Stimulated activated CD8-positive, alpha-beta memory T cell treated with anti-CD3 and anti-CD28 coated beads, Interleukin-4, amount 100 ng/mL, for 1 hour (primary cell): ENCODE measurements at places on chromosomes 16 and 17.

DNA sequence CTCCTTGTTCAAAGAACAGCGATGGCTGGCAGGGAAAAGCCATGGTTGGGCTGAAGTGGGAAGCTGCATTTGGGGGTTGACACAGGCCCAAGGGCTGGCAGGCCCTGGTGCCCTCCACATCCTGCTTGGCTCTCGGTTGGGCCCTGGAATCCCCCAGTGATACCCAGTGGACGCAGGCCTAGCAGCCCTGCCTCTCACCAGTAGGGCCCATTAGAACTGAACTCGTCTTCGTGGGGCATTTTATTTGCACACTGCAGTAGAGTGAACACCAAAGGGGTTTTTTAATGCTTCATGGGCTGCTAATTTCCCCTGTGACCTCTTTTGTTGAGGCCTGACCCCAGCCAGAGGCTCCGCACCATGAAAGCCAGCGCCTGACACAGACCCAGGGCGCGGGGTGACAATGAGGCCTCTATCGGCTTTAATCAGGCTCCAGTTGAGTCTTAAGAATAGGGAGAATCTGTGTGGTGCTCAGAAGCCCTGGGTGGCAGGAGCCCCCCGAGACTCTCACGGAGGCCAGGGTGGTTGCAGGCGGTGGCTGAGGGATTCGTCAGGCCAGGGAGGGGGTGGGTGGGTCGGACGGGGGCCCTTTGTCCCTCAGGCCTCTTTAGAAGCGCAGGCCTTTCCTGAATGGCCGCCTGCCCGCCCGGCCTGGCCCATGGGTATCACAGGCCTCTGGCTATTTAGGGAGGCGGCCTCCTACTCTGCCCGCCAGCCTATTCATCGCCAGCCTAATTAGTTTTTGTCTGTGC, 199.3 kb downstream of the NTN1 start:
- no peak for DNase-seq

DNA sequence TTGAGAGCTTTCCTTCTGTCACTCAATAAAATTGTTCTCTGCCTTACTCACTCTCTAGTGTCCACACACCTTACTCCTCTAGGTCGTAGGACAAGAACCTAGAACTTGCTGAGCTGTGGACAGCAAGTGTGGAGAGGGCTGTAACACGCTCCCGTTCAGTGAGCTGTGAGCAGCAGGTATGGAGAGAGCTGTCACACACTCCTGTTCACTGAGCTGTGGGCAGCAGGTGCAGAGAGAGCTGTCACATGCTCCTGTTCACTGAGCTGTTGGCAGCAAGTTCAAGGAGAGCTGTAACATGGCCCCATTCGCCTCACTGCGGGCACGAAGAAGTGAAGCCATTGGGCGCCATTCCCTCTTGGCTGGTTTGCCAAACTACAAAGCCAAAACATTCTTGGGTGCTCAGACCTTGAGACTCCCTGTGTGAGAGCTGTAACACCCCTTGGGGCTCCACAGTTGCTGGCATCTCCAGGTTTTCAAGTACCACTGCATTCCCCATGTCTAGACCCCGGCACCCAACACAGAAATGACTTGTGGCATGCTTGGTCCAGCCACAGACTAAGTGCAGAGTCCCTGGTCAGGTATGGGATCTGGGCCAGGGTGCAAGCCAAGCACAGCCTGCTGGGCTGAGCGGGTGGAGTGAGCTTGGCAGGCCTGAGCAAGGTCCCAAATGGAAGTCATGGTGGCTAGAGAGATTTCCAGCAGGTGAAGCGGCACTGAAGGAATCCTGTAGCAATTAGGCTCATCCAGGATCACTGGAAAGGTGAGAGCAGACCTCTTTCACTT, 608.0 kb upstream of the CDH8 start:
- no peak for DNase-seq

DNA sequence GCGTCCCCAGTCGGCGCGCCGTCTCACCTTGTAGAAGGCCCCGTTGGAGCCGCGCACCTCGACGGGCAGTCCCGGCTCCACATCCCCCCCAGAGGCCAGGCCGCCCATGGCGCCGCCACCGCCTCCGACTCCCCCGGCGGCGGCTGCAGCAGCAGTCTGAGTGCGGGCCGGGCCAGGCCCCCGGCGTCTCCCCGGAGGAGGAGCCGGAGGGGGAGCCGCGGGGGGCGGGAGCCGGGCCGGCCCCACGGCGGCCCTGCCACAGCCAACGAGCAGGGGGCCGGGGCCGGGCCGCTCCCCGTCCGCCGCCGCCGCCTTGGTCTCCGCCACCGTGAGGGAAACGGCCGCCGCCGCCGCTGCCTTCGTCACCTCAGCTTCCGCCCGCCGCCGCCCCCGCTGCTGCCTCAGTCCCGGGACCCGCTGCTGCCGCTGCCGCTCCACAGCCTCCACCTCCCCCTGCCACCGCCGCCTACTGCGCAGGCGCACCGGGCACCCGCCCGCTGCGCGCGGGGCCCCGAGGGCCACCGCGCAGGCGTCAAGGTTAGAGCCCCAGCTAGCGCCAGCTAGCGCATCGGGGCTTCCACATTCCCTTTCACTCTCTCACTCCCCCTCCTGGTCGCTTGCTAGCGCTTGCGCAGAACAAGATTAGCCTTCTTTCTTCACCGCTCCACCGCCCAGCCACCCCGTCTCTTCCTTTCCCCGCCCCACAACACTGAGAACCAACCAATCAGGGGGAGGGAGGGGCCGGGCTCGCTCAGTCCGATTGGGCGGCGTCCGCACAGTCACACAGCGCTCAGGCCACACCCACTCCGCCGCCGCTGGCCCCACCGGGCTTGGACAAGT, at the start of gene FXR2:
Gene FXR2, minus strand, starts transcription at position 473 of the 840 bp plus-strand sequence. Its CDS starts 365 bp downstream, at position 108.
- DNase-seq: peak; percentile 94

- no peak for DNase-seq
Observed at GRCh38 chr17:16908273-16908672, 63.6 kb downstream of the TNFRSF13B start.

DNA sequence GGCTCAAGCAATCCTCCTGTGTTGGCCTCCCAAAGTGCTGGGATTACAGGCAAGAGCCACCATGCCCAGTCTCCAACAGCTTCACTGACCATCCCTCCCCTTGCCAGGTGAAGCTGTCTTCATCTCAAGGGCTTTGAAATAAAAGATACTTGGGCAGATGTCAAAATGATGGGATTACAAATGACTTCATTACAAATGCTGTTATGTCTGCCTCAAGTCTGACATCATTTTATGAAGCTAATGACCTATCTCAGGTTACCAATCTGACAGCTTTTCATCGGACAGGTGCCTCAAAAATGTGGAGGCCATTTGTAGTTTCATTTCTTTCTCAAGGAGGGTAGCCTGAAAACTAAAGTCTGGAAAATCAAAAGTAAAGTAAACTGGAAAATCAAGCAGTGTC, 323.7 kb upstream of the TBX2 start:
- DNase-seq: no peak

DNA sequence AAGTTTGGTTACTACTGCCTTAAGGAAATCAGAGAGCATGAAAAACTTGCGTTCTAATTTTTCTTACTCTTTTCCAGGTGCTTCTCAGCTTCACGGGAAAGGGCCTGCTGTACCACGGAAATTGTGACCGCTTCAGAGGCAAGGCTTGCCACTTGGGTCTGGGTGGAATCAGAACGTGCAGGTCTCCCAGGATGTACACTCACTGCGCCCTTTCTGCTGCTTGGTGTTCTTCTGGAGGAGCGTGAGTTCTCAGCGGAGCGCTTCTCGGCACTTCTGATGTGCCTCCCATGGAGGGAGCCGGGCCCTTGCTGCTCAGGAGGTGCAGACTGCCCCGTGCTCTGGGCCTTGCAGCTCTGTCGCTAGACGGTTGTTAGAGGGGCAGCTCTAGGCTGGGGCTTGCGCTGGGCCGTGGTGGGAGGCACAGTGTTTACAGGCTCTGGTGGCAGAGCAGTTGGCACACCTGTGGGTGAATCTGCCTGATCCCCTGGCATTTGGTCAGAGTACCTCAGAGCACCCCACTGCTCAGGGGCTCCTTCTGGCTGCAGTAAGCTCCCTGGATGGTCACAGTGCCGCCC, 32.8 kb downstream of the UBN1 start:
- DNase-seq: no peak

DNA sequence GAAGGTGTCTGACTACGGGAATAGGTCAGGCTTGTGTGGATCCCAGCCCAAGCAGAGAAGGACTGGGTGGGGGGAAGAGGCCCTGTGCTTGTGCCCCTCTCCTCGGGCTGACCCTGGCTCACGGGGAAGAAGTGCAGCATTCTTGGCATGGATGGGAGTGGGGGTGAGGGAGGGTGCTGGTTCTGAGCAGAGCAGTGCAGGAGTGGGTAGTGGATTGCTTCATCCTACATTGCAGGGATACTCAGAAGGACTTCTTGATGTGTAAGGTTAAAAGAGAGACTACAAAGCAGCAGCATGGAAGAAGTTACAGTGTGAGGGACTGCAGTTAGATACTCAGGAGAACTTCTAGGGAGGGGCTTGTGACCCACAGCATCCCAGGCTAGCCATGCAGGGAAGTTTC, 2.1 kb downstream of the ARHGAP23 start:
- no peak for DNase-seq

- DNase-seq: no peak
Observed at GRCh38 chr16:2592786-2593185, 55.0 kb downstream of the PDPK1 start.

- no peak for DNase-seq
Observed at GRCh38 chr16:69660166-69660565, 66.2 kb downstream of the NQO1 start.

DNA sequence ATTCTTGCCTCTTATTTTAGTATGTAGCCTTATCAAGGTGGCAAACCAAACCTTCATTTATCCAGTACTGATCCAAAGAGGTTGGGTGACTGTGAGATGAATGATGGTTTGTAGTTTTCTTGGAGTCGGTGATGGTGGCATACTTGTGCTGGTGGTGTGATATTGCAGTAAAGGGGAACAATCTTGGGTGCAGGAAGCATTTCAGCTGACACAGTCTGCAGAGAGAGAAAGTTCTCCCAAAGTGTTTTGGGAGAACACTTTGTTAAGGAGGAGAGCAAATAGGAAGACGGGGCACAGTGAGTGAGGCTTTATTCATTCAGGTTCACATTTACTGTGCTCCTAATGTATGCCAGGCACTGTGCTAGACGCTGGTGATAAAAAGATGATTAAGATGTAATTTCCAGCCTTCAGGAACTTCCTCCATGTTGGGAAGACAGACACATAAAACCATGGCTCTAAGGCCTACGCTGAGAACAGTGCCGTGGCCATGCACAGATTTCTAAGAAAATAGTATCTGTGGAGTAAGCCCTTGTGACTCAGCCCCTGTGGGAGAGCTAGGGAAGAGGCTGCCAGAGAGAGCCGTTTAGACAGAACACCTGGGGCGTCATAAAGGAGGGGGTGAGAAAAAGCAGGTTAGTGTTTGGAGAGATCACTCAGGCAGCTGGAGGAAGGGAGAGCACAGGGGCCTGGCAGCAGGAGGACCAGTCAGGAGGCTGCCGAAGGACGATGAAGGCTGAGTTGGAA, 13.8 kb downstream of the HEATR3 start:
- DNase-seq: no peak

- DNase-seq: no peak
Observed at GRCh38 chr17:75763613-75764416, 1.2 kb downstream of the GALK1 start.

GRCh38 chr17:79943347-79944241, 92.1 kb downstream of the TBC1D16 start:
- no peak for DNase-seq

DNA sequence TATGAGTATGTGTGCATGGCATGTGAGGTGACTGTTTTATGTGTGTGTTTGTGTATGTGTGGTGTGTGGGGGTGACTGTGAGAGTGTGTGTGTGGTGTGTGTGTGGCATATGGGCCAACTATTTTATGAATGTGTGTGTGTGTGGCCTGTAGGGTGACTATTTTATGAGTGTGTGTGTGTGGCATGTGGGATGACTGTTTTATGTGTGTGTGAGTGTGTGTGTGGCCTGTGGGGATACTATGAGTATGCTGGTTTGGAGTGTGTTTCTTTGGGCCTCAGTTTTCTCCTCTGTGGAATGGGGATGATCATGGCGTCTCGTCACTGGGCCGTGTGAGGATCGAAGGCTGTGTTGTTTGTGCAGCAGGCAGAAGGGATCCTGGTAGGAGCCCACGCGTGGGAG, 152.1 kb upstream of the PLCG2 start:
- no peak for DNase-seq

- DNase-seq: no peak
Observed at GRCh38 chr17:58615768-58616659, 75.8 kb downstream of the TEX14 start.

GRCh38 chr17:14304222-14304772, 3.4 kb downstream of the HS3ST3B1 start:
- DNase-seq: no peak

GRCh38 chr17:2051061-2051932, 3.6 kb upstream of the HIC1 start:
- no peak for DNase-seq

GRCh38 chr16:81553080-81553813, 108.6 kb downstream of the CMIP start:
- DNase-seq: no peak

GRCh38 chr17:51486091-51486490, 225.7 kb downstream of the UTP18 start:
- DNase-seq: no peak

DNA sequence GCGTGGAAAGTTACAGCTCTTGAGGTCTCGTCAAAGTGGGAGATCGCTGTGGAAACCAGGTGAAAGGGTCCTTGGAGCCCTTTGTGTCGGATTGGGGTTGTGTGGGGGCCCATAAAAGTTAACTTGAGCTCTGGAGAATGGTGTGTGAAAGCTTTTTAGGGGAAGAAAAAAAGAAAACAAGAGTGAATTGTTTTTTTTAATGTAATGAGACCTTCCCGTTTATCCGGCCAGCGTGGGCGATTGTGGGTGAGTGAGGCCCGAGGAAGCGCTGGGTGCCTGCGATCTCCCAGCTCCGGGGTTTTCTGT, 150.6 kb downstream of the MSI2 start:
- no peak for DNase-seq

GRCh38 chr17:82893779-82894178, 54.0 kb upstream of the ZNF750 start:
- no peak for DNase-seq

- DNase-seq: no peak
Observed at GRCh38 chr16:49019081-49019633, 262.5 kb downstream of the CBLN1 start.

DNA sequence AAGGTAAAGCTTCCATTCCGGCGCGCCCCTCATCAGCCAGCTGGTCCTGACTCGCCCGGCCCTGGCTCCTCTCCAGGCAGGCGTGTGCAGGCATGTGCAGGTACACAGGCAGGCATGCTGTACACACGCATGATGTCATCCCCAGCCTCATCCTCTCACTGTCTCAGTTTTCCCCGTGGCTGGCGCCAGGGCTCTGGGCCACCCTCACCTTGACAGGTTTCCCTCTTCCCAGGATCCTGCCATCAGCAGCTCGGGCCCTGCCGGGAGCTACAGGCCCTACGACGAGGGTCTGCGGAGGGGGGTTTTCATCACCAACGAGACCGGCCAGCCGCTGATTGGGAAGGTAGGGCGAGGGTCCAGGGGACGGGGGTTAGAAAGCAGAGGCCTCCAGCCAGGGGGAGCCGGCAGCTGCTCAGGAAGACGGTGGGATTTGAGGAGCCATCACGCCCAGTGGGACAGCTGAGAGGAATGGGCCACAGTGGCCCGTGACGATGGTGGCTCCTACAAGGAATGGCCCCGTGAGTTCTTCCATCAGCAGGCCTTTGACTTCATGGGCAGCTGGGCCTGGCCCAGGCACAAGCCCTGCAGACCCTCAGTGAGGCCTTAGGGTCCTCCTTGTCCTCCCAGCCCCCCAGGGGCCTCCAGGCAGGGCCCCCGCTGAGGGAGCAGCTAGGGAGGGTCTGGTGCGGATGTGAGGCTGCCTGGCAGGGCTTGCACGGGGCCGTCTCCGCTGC, 8.5 kb downstream of the GAA start:
- no peak for DNase-seq

GRCh38 chr16:84929421-84930297, 81.7 kb downstream of the ZDHHC7 start:
- no peak for DNase-seq

GRCh38 chr17:67110619-67111018, 66.3 kb downstream of the CACNG1 start:
- no peak for DNase-seq
